Esophagus mucosa (tissue), 1 donor: ENCODE measurements at places on chromosomes 12 and 14. TPM values are rescaled to one million over a fixed set of nuclear protein-coding genes. Genes with fewer than 3 reads are reported as not detected.
A peak's percentile ranks its signal among the peaks of the same experiment; 100 is the strongest.

ITGB7 gene
- 7.0 TPM for total RNA-seq

DNA sequence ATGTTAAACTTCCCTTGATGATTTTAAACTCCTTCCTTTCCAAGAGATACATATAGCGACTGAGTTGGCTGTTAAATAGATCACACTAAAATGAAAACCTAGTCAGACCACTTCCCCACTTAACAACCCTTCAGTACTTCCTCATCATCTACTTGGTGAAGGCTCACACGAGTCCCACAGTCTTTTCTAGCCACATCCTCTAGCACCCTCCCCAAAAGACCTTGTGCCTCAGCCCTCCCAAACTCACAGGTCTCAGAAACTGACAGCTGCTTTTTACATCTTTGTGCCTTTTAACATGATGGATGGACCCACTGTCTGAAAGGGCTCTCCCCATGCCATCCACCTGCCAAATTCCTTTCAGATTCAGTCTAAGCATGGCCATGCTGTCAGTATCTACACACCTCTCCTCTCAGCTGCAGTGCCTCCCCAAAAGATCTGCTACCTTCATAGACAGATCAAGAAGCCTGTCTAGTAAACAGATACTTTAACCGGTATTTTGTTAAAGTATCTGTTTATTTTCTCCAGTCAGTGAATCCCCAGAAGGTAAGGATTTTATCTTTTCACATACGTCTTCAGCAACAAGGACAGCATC is 65.1 kb upstream of the GPHB5 start:
- no peak for ATAC-seq

AMDHD1 gene
- total RNA-seq: 0.44 TPM

- no peak for ATAC-seq
Measured at GRCh38 chr12:108194585-108194984, 65.5 kb downstream of the WSCD2 start.

DNA sequence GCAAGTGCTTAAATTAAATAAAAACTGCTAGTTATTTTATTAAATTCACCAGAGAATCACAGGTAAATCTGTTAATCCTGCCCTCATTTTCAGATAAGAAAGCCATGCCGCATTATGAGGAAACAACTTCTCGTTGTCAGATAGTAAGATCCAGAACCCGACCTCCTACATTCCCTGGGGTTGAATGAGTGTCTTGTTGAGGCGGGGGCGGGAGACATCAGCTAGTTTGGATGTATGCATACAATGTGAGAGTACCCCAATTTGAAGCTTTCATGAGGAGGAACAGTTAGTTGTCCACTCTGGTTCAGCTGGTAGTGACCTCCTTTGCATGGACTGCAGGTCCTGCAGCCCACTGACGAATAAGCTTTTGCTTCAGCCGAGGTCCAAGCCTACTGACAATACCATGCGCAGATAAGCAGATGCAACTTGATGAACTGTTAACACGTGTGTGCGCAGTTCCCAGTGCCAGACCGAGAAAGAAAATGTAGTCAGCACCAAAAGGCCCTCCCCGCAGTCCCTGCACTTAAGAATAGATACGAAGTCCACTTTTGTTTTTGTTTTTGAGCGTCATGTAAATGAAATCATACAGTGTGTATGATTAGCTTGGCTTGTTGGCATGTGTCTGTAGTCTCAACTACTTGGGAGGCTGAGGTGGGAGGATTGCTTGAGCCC is 34.9 kb downstream of the EVL start:
- no peak for ATAC-seq

- ATAC-seq: peak; percentile 10
Measured at GRCh38 chr12:111387747-111388323, 17.9 kb upstream of the SH2B3 start.
